ENCODE measurements at places on chromosomes 2 and 18. TPM values are rescaled to one million over a fixed set of nuclear protein-coding genes. Genes with fewer than 3 reads are reported as not detected.

GLI2 gene
- total RNA-seq, result 3.8 TPM

GCFC2 gene
- total RNA-seq, result 38.9 TPM

DSC2 gene
- 29.1 TPM for total RNA-seq

ACVR1C gene
- total RNA-seq, result 2.0 TPM

ARHGEF33 gene
- 0.96 TPM for total RNA-seq

CD8A gene
- 1.3 TPM for total RNA-seq

GRCh38 chr2:128550389-128550788 lies 231.7 kb upstream of the HS6ST1 start:
- no peak for DNase-seq

- DNase-seq, result no peak
Measured at GRCh38 chr2:6580982-6581381, 284.7 kb downstream of the CMPK2 start.

DNA sequence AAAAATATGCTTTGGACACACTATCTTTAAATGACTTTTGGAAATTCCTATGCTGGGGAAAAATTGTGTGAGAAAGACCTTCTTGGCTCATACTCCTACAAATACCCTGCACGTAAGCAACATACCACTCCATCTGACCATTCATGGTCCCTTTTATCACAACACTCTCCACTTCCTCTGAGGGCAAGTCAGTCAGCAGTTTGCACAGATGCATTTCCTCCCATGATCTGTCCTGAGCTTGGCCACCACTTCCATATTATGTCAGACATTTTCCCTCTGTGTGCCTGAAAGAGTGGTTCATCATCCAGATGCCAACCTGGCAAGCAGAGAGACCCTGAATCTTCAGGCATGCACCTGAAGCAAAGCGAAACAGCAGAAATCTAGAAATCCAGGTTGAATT lies 16.1 kb upstream of the REG3G start:
- DNase-seq, result no peak

DNA sequence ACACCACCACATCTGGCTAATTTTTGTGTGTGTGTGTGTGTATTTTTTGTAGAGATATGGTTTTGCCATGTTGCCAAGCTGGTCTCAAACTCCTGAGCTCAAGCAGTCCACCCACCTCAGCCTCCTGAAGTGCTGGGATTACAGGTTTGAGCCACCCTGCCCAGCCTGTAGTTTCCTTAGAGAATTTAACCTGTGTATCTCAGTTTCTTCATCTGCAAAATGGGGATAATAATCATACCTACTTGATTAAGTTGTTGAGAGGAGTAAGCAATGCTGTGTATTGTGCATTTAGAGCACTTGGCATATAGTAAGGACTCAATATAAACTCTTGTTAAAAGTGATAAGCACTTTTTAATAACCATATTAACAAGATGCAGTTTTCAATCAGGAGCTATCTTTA lies 6.3 kb upstream of the SANBR start:
- no peak for DNase-seq

DNA sequence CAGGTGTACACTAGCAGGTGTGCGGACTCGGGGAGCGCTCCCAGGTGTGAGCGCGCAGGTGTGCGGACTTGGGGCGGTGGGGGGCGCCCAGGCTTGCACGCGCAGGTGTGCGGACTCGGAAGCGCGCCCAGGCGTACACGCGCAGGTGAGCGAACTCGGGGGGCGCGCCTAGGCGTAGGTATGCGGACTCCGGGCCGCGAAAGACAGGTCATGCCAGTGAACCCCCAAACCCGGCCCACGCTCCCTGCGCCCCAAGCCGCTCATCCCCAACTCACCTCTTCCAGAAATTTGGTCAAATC lies 342 bp downstream of the CYB5A start:
- no peak for DNase-seq

- no peak for DNase-seq
Measured at GRCh38 chr18:51154431-51155063, 42.9 kb downstream of the MEX3C start.

GRCh38 chr2:217797165-217797564 lies 205.6 kb downstream of the TNS1 start:
- DNase-seq, result no peak

DNA sequence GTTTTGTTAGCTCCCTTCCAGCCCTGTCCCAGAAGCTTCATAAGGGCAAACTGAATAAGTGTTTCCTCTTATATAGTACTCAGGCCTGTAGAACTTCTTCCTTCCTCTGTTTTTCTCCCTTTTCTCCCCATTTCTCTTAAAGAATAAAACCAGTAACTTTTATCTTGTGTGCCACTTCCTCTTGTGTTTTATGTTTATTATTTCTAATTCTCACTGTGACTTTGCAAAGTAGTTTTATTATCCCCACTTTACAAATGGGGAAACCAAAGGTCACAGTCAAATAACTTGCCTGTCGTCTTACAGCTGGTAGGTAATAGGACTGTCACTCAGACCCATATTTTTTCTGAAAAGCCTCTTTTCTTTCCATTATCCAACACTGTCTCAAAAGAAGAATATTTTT lies 42.4 kb downstream of the RBBP8 start:
- no peak for DNase-seq

- DNase-seq, result no peak
Measured at GRCh38 chr18:35178260-35178659, 62.6 kb upstream of the ZNF397 start.

DNA sequence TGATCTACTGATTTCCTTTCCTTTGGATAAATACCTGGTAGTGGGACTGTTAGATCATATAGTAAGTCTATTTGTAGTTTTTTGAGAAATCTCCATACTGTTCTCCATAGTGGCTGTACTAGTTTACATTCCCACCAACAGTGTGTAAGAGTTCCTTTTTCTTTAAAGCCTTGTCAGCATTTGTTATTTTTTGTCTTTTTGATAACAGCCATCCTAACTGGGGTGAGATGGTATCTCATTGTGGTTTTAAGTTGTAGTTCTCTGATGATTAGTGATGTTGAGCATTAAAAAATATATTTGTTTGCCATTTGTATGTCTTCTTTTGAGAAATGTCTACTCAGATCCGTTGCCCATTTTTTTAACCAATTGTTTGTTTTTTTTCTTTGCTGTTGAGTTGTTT lies 33.9 kb upstream of the EPG5 start:
- DNase-seq, result no peak

DNA sequence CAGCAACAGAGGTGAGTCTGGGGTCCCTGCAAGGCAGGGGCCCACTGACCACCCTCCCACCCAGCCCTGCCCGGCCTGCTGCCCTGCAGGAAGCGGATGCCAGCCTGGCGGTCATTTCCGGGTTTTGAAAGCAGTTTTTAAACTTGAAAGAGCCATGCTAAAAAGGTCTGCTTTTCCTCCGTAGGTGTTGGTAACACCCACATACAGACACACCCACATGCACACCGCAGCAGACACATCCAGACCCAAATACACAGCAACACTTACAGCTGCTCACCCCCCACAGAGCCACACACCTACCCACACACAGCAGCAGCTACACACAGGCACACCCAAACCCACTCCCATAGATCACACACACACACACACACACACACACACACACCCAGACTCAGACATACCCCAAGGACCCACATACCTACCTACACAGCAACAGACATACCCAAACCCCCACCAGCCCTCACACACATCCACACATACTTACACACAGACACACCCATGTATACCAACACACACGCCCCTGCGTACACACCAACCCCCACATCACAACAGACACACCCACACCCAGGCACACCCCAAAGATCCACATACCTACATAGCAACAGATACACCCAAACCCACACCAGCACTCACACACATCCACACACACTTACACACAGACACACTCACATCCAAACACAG lies 7.6 kb downstream of the ZFP36L2 start:
- DNase-seq, result no peak

- DNase-seq, result no peak
Measured at GRCh38 chr2:38192976-38193375, 117.0 kb upstream of the CYP1B1 start.

DNA sequence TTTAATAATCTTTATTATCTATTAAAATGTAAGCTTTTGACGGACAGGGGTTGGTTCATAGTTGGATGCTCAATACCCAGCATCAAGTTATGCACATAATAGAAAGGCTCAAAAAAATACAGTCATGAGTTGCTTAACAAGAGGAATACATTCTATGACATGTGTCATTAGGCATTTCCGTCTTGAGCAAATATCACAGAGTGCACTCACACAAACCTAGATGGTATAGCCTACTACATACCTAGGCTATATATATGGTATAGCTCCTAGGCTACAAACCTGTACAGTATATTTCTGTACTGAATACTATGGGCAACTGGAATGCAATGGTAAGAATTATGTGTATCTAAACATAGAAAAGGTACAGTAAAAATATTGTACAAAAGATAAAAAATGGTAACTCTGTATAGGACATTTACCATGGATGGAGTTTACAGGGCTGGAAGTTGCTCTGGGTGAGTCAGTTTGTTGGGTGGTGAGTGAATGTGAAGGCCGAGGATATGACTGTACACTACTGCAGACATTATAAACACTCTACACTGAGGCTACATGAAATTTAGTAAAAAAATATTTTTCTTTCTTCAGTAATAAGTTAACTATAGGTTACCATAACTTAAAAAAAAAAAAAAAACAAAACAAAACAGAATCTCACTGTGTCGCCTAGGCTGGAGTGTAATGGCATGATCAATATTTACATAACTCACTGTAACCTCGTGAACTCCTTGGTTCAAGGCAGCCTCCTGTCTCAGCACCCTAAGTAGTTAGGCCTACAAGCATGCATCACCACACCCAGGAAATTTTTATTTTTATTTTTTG lies 201.2 kb downstream of the NBAS start:
- DNase-seq, result no peak

GRCh38 chr2:39547811-39548719 lies 111.0 kb upstream of the MAP4K3 start:
- no peak for DNase-seq
